Stimulated activated CD4-positive, alpha-beta T cell treated with anti-CD3 and anti-CD28 coated beads, Interleukin-4, amount 100 ng/mL, for 4 hours (primary cell): ENCODE measurements at places on chromosomes 6 and 20.

- no peak for DNase-seq
Observed at GRCh38 chr6:162973151-162973872, 245.5 kb downstream of the PACRG start.

- DNase-seq = no peak
Observed at GRCh38 chr20:49024220-49024619, 21.9 kb upstream of the CSE1L start.

- no peak for DNase-seq
Observed at GRCh38 chr20:33287884-33288283, 4.9 kb downstream of the BPIFB1 start.

DNA sequence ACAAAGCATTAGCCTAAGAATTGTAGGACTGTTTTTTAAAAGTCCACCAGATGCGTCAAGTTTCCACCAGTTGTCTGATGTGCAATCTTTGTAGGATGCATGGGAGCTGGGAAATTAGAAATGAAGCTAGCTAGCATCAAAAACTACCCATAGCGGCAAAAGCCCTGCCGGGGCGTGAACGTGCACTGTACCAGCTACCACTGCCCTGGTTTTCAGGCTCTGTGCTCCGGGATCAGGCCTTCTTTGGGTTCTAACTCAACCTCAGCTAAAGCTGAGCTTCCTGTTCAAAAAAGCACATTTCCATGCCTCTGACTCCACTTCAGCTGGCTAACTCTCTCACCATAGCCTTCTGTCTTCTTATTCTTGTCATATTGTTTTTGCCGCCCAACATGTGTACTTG, 26.9 kb upstream of the FUCA2 start:
- DNase-seq = no peak

- DNase-seq = no peak
Observed at GRCh38 chr6:70901324-70901723, 55.5 kb downstream of the B3GAT2 start.

GRCh38 chr20:5131502-5131901, 4.7 kb downstream of the CDS2 start:
- DNase-seq = no peak
